ENCODE measurements at places on chromosomes 2 and 18.

- no peak for DNase-seq
Observed at GRCh38 chr18:77209587-77209986, 40.1 kb upstream of the GALR1 start.

GRCh38 chr2:85275984-85276540 is 51.7 kb downstream of the TGOLN2 start:
- no peak for DNase-seq

DNA sequence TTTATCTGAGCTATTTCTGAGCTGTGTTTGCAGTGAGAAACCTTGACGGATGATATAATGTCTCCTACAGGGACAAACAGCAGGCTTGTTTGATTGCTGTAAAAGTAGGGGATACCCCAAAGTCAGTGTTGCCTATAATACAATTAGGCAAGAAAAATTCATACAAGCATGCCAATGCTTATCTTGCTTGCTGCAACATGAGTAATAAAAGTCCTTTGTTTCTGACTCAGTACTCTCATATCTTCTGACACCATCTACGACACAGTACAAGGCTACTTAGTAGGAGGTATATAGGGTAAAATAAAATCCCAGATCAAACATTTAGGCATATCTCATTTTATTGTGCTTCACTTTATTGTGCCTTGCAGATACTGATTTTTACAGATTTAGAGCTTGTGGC is 33.0 kb downstream of the ERBB4 start:
- DNase-seq: no peak

- DNase-seq: no peak
Observed at GRCh38 chr2:162559194-162559593, 215.3 kb downstream of the GCA start.

DNA sequence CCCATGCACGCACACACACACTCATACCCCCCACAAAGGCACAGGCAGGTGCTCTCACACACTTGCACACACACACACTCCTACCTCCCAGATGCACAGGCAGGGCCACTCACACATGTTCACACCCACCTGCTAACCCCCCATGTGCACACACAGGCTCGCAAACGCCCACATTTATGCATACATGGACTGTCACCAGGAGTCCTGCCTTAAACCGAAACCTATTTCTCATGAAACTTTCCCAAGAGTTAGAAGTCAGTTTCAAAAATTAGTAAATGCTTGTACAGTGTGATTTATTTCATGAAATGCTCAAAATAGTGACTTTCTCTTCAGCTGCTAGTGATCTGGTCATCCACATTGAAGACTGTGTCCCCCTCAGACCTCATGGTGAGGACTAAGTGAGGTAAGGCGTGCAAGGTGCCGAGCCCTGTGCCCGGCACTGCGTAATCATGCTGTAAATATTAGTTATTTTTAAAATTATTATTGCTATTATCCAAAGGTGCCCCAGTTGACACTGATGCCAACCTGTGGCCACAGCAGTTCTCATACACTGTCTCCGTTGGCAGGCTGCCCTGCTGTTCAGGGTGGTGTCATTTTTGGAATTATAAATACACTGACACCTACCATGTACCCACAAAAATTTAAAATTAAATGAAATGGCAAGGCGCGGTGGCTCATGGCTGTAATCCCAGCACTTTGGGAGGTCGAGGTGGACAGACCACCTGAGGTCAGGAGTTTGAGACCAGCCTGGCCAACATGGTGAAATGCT is 12.4 kb downstream of the CNNM4 start:
- no peak for DNase-seq

DNA sequence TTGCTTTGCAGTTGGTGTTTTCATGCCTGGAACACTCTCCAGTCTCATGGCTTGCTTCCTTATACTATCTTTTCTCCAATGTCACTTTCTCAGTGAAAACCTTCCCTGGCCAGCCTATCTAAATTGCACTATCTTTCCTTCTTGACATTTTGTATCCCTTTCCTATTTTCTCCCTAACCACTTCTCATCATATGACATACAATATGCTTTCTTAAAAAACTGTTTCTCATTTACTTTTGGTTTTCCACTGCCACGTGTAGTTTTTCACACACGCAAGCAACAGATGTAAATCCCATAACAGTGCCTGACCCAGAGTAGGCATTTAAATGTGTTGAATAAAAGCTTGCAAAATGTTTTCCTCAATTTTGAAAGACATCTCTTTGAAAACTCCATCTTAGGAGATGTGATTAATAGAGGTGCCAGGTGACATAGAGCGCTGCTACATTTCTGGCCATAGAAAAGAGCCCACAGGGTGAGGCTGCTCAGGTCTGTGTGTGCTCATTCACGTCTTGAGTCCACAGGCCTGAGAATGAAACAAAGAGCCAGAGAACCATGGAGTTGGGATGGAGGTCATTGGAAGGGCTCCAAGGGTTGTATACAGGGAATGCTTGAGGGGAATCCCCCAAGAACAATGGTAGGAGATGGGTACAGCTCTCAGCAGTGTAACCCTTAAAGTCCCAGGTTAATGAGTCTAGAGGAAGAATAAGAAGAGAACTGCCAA is 12.7 kb downstream of the ZNF24 start:
- DNase-seq: no peak

- no peak for DNase-seq
Observed at GRCh38 chr2:2022941-2023586, 278.7 kb upstream of the PXDN start.

All from NCI-H1105 treated with DMSO at 0.1 percent for 48 hours (cell line).